ENCODE measurements at places on chromosomes 2 and 18. TPM values are rescaled to one million over a fixed set of nuclear protein-coding genes. Genes with fewer than 3 reads are reported as not detected.

- no peaks in the 10 kb centered on the region for H3K4me1 ChIP-seq
- DNase-seq = no peak
- no peak overlapping the region for H3K4me3 ChIP-seq
- H3K27ac ChIP-seq = no peak overlapping the region
- no peaks in the 10 kb centered on the region for H3K27me3 ChIP-seq
Measured at GRCh38 chr2:11799826-11800225, 53.4 kb downstream of the LPIN1 start.

DNA sequence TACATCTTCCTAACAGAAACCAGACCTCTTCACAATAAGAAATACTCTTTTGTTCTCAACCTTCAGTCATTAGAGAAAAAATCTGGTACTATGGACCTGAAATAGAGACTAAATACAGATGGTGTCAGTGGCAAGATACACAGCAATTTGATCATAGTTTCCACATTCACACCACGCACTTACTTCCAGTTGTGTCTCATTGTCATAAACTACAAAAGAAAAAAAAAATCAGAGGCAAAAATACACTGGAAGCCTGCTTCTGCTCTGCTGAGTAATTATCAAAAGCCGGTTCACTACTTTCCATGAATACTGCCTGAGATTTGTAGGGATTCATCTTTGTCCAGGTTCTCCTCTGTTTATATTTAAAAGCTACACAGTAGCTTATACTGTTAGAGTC lies 182.6 kb downstream of the PID1 start:
- peak overlapping the region; percentile 24 for H3K27ac ChIP-seq
- no peak overlapping the region for H3K4me3 ChIP-seq
- H3K4me1 ChIP-seq = peaks cover 35% of the 10 kb centered on the region
- peaks cover 2% of the 10 kb centered on the region for H3K27me3 ChIP-seq
- no peak for DNase-seq

GRCh38 chr18:68034296-68034695 lies 517.8 kb upstream of the DSEL start:
- H3K4me3 ChIP-seq = no peak overlapping the region
- no peaks in the 10 kb centered on the region for H3K4me1 ChIP-seq
- H3K27ac ChIP-seq = no peak overlapping the region
- no peaks in the 10 kb centered on the region for H3K27me3 ChIP-seq

DNA sequence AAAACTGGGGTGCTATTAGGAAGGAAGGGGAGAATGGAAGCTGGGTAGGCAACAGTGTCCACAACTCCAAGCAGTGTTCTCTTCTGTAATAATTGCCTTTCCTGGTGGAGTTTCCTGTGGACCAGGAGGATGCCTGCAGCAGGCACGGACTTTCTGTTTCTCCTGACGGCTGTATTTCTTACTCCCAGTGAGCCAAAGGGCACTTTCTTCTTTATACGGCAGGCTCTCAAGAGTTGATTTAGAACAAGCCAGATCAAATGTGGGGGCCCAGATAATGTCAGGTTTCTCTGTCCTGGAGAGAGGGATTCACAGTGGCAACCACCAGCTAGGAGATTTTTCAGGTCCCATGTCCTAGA lies 13.0 kb upstream of the PROC start:
- no peak overlapping the region for H3K4me3 ChIP-seq
- peak overlapping the region; percentile 71 for H3K27ac ChIP-seq
- H3K4me1 ChIP-seq = peaks cover 41% of the 10 kb centered on the region
- no peaks in the 10 kb centered on the region for H3K27me3 ChIP-seq
- no peak for DNase-seq
- H3K36me3 ChIP-seq = no peaks in the 10 kb centered on the region

GRCh38 chr2:135732561-135732960 lies 9.1 kb upstream of the UBXN4 start:
- H3K4me1 ChIP-seq = peaks cover 3% of the 10 kb centered on the region
- DNase-seq = no peak
- no peaks in the 10 kb centered on the region for H3K36me3 ChIP-seq

DNA sequence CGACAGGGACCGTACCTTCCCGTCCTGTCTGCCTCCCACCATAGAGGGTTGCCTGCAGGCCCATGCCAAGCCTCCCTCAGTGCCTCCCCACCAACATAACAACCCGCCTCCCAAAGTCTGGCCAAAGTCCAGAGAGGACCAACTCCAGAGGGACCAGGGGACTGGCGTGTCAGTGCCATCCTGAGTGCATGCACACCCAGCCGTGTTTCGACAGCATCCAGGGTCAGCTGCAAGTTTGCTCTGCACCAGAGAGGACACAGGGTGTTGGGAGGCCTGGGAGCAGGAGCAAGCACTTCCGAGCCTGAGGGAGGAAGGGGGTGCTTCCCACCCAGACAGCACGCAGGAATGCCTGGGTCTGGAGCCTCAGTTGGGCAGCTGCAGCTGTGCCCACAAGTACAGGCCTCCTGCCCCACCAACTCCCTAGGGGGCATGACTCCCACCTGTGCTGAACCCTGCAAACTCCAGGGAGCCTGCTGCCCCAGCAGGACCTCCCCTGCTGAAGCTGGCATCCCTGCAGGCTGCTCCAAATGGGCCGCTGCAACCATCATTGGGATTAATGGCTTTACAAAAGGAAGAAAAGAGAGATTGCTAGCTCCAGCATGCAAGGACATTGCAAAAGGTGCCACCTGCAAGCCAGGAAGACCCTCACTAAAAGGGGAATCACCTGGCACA lies 618.1 kb upstream of the FSHR start:
- H3K27ac ChIP-seq = no peak overlapping the region
- no peaks in the 10 kb centered on the region for H3K36me3 ChIP-seq
- DNase-seq = no peak

- H3K27me3 ChIP-seq = no peaks in the 10 kb centered on the region
- no peak overlapping the region for H3K4me3 ChIP-seq
- DNase-seq = no peak
- H3K27ac ChIP-seq = no peak overlapping the region
Measured at GRCh38 chr2:241854342-241855244, 4.1 kb downstream of the PDCD1 start.

DNA sequence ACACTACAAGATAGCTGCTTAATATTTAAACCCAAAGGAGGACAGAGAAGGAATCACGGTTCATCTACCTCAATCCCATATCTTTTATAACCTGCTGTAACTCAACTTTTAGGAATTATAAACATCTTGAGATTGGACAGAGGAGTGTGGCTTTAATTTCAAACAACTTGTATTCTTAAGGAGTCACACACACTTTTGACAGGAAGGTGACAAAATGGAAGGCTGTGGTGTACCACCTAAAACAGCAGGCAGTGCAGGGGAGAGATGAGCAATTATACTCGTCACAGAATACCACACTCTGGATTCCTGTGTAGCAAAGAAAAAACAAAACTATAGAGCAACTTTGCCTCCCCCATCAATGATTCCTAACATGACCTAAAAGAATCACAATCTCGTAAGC lies 194.8 kb downstream of the ZEB2 start:
- H3K4me3 ChIP-seq = no peak overlapping the region
- H3K36me3 ChIP-seq = peaks cover 19% of the 10 kb centered on the region
- H3K27ac ChIP-seq = no peak overlapping the region
- no peak for DNase-seq
- peaks cover 21% of the 10 kb centered on the region for H3K4me1 ChIP-seq

ANKRD30B gene
- not detected for total RNA-seq

CCDC141 gene
- total RNA-seq = 1.2 TPM

HOXD10 gene
- 4.1 TPM for total RNA-seq

GALNT5 gene
- total RNA-seq = 1.3 TPM

RGPD8 gene
- 14.6 TPM for total RNA-seq

WDR12 gene
- total RNA-seq = 54.4 TPM

IL36A gene
- not detected for total RNA-seq

CNGA3 gene
- not detected for total RNA-seq
